ENCODE measurements at places on chromosomes 1 and 21. TPM values are rescaled to one million over a fixed set of nuclear protein-coding genes. Genes with fewer than 3 reads are reported as not detected.

Gene C1orf74
- 5.0 TPM for total RNA-seq

Gene KIF21B
- total RNA-seq, result 1.5 TPM

Gene LENEP
- 1.7 TPM for total RNA-seq

Gene CRYAA
- not detected for total RNA-seq

Gene PGBD5
- total RNA-seq, result 0.22 TPM
